ENCODE measurements at places on chromosomes 3 and 15.

DNA sequence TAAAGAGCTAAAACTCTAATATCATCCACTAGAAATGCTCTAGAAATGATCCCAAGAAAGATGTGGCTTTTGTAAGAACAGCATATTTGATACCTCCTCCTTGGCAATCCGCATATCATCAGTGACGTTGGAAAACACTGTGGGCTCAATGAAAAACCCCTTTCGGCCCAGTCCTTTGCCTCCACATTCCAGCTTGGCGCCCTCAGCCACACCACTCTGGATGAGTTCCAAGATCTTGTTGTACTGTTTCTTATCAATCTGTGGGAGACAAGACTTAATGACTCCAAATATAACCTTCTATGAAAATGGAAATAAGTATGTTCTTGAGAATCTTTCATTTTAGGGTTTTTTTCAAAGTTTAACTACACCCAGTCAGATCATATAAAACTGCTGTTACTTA, 103.6 kb downstream of the ALDH1A2 start:
- no peak for DNase-seq

DNA sequence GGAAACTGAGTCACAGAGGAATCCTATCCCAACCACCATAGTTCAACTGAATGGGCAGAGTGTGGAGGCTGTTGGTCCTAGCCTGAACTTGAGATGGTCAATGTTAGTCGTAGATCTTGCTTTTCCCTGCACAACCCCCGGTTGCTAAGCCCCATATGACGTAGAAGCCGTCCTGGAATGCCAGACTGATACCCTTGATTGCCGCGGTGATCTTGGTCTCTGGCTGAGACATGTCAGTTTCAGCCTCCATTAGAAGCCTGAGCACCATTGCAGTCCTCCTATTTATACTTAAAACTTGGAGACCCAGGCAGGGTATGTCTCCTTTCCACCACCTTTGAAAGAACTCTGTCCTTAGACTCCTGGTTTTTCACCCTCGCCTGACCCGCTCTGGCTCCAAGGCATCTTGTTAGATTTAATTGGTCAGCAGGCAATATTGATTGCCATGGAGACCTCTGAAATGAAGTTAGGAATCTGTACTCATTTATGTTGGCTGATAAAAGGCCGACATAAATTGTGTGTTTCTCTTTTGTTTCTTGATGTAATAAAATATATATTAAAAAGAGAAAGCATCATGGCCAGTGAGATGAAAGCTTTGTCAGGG, 53.4 kb downstream of the RPLP1 start:
- no peak for DNase-seq

DNA sequence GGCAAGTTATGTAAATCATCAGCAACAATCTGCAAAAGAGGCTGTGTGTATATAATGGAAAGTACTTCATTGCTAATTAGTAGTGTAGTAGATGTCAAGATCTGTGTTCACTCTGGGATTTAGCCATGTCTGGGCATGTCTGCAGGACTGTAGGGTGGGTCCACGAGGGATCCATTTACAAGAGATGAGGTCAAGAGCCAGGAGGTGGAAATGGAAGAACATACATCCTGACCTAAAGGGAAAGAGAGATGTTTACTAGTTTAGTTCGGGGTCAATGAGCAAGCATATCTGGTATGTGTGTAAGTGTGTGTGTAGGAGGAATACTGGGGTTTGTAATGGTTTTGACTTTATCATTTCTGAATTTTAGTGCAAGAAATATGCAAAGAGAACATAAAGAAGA, 171.5 kb upstream of the NANOGP8 start:
- no peak for DNase-seq

DNA sequence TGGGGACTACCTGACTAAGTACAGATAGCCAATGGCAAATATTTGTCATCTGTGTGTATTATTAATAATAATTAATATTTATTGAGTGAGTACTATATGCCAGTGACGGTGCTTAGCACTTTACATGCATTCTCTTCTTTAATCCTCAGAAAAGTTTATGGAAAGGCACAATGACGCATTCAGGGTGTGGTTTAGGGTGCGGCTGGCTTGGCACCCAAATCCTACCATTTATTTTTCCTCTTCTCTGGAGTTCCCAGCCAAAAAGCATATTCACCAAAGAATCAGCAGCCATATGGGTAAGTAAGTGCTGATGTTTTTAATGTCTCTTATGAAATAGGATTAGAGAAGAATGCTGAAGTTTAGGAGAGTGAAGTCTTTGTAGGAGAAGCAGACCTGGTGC, 140.4 kb upstream of the TP63 start:
- DNase-seq = no peak

GRCh38 chr3:141699324-141699723, 38.8 kb upstream of the RNF7 start:
- DNase-seq = no peak

- DNase-seq = no peak
Measured at GRCh38 chr3:67819447-67819846, 165.0 kb upstream of the SUCLG2 start.

DNA sequence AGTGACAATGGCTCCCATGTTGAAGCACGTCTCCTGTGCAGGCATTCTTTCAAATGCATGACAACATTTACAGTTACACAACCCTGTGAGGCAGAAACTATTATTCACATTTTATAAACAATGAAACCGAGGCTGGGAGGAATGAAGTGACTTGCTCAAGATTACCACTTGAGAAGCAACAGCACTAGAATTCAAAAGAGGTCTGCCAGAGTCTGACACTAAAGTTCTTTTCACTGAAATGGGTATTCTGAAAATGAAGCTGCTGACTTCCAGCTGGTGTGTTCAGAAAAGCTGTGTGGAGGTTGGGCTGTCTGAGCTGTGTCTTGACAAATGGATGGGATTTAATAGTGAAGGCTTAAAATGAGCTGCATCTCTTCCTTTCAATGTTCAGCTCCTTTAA, 104.4 kb downstream of the THSD4 start:
- no peak for DNase-seq

DNA sequence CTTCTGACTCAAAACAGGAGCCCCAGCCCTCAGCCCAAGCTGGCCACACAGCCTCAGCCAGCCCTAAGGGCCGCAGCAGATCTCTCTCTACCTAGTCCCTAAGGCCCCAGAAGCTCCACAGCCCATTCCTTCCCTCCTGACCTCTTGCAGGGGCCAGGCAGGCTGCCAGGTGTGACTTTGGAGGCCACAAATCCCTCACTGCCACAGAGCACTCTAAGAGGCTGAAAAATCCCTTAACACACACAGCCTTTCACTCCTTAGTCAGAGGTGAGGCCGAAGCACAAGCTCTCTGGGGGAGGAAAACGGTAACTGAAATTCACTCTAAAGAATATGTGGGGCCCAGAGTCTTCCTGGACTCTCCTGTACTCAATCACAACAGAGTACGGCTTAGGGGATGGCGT, 23.3 kb downstream of the LRRC2 start:
- DNase-seq = no peak

DNA sequence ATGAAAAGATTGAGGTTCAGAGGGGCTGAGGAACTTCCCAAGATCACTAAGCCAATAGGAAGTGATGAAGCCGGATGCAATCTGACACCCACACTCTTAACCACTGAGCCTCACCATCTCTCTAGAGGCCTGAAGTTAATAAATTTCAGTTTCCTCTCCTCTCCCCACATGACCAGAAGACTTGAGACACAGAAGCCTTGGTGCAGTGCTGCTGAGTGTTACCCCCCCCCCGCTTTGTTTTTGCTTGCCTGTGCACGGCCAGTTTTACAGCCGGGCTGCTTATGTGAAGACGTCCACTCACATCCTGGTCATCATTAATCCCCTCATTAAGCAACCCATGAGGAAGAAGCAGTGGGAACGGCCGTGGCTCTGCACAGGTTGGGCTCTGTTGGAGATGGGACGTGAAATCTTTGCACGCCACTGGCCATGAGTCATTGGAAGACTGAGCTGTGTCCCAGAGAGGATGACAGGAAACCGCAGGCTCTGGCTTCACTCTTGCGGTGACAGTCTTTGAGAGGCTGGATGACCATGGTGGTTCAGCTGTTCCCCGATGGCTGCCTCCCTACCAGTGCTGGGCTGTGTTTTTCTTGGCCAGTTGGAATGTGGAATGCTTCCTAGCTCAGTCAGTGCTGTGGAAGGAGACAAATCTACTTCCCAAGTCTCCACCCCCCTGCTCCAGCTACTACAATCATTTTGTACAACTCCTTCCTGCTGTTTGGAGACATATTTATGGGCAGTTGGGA, 232.6 kb upstream of the LRTM1 start:
- no peak for DNase-seq

GRCh38 chr3:30775040-30775439, 119.4 kb downstream of the GADL1 start:
- no peak for DNase-seq

DNA sequence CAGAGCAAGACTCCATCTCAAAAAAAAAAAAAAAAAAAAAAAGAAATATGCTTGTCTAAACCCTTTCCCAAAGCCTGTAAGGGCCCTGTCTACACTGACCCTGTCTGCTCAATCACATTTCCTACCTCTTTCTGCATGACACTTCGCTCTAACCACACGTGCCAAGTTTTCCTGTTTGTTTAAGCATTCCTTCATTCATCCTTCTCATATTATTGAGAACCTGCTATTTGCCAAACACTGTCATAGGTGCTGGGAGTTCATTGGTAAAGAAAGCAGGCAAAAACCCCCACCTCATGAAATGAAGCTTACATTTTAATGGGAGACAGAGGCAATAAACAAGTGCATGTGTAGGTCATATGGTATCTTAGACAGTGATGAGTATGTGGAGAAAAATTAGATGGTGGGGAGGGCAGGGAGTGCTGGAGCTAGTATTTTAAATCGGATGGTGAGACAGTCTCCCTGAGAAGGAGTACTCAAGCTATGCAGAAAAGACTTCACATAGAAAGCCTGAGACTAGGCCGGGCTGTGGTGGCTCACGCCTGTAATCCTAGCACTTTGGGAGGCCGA, 48.0 kb downstream of the B3GNT5 start:
- DNase-seq = no peak

DNA sequence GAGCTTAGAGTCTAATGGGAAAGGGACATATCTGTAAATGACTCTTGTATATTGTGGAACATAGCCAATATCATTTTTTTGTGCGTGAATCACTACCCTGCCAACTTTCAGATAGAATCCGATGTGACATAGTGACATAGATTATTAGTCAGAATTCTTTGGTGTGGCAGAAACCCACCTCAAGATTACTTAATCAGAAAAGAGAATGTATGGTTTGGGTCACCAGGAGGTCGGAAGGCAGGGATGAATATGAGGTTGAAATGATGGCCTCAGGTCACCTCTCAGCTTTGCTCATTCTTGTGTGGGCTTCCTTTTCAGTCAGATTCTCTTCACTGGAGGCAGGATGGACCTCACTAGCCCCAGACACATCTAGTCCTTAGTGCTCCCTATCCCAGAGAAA, 41.4 kb downstream of the SNAPC5 start:
- DNase-seq = no peak

DNA sequence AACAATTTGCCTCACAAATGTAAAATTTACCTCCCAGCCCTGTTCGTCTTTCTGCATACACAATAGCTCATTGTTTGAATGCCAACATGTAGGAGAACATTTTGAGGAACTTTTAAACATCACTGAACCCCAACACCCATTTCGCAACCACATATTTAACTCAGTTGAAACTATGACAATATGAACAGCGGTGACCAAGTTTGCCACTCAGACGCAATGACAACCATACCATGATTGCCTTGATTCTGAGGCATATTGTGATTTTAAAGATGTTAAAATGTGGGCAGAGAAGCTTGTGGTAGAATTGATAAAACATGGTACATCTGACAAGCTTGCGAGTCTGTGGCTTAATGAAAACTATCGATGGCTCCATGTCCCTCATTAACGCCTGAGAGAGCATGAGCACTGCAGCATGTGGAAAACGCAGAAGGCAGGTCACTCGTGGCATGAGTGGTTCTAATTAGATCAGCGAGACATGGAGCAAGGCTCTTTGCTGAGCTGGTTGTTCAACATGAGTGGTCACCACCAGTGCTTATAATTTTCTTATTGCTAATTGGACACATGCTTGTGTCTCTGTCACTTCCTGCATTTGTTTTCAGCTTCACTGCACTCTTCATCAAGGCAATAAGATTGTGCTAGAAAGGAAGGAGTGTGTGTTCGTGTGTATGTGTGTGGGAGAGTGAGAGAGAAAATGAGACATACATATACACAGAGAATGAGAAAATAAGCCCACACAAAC, 116.8 kb downstream of the CHST2 start:
- DNase-seq = no peak

DNA sequence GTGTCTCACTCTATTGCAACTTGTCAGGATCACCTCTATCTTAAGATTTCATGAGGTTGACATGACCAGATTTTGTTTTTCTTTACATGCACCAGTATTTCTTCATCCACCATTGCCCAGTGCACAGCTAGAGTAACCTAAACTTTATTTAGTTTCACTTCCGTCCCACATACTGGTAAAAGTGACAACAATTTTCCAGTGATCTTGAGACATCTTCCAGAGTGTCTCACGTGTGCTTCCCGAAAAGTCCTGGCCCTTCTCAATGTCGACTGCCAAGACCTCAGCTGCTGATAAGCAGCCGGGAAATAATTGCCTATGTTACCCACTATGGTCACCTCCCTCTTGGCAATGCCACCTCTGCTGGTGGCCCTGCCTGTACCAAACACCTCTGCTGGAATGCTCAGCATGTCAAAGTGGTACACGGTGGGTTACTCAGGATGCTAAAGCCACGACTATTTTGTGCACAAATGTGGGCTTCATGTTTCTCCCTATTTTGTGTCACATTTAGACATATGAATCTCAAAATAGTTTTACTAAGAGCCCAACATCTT, 379.7 kb upstream of the TGFBR2 start:
- DNase-seq = no peak

GRCh38 chr3:73530022-73530396, 94.7 kb downstream of the PDZRN3 start:
- no peak for DNase-seq

DNA sequence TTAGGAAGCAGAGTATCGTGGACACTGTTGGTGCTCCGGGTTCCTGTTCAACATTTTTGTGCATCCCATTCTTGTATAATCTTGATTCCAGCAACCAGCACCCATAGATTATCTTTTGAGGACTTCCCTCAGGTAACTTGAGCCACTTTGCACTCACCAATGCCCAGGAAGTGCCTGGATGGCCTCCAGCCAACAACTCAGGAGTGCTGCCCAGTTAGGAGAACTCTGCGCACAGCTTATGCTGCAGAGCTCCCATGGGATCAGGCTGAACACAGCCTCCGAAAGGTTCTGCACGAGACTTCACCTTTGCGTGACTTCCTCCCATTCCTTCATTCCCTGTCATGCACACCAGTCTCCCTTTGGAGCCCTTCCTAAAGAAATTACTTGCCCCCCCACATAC, 64.3 kb upstream of the LRRN1 start:
- no peak for DNase-seq

Measured in hematopoietic multipotent progenitor cell (in vitro differentiated cells).